ENCODE measurements at places on chromosomes 3 and 15.

DNA sequence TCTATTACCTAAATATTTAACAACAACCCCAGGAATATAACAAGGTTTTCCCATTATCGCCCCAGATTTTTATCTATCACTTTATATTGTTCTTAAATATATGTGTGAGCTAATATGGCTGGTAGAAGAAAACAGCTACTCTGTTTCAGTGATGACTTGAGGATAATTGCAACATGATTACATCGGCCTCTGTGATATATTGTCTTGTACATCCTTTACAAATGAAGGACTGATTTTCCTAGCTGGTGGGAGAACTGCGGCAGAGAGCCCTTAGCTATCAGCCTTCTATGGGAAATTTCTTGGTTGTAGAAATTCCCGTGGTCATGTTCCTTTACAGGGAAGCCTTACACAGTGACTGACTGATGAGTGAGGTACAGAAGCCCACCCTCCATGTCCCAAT, 110.9 kb upstream of the ZNF717 start:
- no peak for DNase-seq

DNA sequence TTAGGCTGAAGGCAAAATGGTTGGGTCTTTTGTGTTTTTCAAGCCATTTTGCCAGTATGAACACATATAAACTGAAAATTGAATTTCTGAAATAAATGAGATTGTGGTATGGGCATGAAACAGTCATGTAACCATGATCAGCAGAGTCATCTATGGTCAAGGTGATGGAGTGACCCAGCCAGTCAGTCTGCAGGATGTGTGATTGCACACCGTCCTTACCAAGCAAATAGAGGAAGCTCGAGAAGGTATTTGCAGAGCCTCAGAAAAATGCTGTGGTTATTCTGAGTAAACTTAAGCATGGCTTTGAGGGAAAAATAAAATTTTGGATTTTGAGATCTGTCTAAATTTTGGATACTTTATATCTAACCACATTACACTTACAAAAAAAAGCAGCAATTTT, 95.9 kb upstream of the RNF7 start:
- DNase-seq: no peak

DNA sequence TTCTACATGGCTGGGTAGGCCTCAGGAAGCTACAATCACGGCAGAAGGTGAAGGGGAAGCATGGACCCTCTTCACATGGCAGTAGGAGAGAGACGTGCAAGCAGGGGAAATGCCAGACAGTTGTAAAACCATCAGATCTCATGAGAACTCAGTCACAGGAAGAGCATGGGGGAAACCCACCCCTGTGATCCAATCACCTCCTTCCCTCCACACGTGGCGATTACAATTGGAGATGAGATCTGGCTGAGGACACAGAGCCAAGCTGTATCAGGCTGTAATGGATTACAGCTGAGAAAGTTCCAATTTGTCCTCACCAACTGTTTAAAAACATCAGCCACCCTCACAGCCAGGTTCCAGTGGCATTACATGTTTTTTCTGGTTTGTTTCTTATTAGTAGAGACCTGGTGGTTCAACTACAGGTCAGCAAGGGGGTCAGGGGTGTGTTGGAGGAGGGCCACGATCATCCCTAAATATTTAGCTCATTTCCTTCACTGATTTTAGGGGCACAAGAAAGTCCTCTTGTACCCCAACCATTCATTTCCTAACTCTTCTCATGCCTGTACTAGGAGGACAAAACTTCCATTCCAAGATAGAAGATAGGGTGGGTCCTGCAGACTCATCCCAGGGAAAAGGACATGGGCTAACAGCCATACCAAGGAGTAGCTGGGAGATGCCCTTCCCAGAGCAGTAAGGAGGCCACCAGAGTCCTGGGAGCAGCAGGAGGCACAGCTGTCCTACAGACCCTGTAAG, 54.4 kb downstream of the ANXA2 start:
- no peak for DNase-seq

GRCh38 chr3:152587861-152588260, 247.1 kb upstream of the P2RY1 start:
- no peak for DNase-seq

DNA sequence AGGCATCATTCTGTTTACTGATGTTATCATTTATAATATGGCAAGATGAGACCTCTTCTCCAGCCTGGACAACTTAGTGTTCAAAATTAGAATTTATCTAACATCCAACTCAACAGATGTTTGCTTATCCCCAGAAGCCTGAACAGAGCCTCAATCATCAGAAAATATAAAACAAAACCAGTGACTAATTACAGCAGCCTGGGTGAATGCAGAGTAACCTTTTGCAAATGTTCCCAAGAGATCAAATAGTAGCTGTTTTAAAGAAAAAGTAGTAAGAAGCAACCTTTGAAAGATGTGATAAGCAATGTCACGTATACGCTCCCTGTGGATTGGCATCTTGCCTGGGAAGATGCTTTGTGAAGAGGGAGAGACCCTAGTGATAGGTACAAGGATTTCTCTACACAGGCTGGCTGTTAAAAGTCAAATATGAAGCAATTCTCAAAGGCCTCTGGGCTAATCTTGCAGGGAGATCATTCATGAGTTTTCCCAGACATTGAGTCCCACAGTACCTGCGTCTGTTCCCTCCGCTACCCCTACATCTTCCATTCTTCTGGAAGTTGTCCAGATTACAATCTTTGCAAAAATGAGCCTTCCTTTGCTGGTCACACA, 39.3 kb upstream of the PRICKLE2 start:
- DNase-seq: no peak

DNA sequence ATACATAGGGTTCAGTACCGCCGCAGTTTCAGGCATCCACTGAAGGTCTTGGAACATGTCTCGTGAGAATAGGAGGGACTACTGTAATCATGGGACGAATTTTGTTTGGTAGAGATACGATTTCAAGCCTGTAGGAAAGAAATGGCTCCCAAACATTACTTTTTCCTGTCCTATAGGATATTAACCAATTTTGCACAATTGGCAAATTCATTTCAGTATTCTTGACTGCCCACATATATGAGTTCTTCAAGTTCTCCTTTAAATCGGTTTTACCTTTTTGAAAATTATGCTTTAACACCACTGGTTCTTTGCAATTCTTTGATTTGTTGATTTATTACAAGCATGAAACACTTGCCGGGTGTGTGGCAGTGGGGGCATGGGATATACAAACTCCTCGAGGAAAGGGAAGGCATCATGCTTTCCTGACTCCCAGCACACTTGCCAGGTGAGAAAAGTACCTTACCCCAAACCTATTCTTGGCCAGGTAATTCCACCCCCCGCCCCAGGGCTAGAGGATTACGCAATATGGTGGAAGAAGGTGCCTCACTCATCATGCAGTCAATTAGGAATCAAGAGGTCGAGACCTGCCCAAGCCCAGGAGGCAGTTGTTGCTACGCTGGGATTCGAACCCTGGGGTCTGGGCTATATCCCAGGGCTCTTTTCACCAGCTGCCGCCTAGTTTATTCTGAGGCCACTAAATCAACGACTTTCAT, 584 bp upstream of the LARS2 start:
- DNase-seq: no peak

DNA sequence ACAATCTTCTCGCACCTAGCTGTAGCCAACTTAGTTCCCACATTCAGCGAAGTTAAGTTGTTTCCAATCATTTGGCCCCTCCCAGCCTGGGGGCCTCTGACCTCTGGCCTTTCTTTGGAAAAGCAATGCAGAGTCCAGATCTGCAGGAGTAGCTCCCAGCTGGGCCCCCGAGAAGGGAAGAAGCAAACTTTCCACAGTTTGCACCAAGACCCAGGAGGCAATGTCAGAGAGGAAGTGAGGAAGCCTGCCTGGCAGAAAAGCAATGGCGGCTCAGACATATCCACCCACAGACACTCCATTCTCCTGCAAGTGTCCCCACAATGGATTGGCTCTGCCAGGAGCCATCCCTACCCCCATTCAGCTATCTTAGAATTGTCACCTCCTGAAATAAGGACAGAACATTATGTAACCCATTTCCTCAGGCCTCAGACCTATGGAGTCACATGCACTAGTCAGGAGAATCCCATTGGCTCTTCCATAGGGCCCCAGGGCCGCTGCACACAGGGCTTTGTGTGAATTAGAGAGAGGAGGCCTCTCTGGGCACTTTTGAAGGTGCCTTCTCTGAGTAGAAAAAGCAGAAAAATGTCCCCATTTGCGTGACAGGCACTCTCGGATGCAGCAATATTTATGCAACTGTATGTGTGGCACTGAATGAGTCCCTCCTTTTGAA, 3.0 kb upstream of the BUB1B start:
- DNase-seq: no peak

GRCh38 chr3:42032693-42033349, 58.3 kb upstream of the TRAK1 start:
- no peak for DNase-seq

DNA sequence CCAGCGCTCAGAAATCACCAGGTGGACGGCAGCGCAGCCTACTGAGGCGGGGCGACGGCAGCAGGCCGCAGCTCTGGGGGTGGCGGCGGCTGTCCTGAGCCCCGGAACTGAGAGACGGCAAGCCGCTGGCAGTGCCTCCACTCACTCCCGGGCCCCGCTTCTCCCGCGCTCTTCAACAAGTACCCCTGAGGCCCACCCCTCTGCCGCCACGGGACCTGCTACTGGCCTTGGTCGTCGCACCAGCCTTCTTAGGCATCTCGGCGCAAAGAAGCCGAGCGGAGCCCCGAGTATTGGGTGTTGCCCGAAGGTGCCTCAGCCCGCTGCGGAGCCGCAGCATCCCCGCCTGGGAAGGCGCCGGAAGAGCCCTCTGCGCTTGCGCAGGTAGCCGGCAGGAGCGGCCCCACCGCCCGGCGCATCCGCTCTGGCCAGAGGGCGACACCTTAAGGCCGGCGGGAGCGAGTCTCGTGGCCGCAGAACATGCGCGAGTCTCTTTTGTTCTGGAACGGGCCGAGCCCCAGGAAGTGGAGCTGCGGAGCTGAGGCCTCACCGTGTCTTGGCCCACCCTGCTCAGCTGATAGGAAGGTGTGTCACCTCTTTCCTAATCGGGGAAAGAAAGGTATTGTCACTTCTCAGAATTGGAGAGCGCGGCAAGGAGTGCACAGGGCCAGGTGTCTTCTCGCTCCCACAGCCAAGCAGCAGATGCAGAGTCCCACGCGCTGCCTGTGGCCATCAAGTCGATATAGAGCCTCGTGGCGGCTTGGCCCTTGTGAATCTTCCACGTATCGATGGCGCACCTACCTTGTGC, at the start of gene C15orf40:
Gene C15orf40, minus strand, starts transcription at position 369 of the 805 bp plus-strand sequence. Its CDS starts 32 bp downstream, at position 337.
- peak; percentile 93 for DNase-seq

DNA sequence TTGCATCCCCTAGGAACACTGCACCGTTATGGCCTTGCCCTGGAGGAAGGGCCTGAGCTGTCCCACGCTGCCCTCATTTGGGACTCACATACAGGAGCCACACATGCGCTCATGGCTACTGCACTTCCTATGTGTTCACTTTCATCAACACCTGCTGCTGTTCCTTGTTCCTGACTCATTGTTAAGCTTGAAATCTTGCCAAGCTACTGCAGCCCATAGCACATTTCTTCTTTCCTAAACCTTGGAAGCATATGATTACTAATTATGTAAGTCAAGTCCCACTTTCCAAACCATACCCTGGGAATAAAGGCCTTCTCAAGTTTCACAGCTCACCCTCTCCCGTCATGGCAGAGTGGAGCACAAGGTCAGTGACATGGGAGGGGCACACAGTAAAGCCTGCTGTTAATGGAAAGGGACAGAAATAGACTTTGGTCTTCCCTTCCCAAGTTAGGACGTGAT, 307.9 kb downstream of the CLSTN2 start:
- DNase-seq: no peak

- DNase-seq: no peak
These were observed 78.4 kb upstream of the RAD18 start for GRCh38 chr3:9041626-9042025.

DNA sequence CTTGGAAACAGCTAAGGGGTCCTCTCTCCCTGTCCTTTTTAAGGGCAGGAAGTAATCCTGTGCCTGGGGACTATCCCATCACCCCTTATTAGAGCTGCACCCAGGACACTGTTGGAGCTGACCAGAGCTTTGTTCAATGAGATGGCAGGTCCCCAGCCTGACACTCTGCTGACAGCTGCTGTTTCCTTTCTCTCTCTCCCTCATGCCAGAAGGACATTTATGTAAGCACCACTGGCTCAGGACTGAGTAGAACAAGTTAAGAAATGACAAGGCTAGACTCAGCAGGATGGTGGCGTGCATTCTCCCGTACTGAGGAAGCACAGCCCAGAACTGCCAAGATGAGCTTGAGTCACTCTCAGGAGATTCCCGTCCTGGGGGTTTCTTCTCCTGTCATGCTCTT, 17.3 kb downstream of the GJD2 start:
- no peak for DNase-seq

GRCh38 chr3:45596290-45596791, 1.8 kb downstream of the LIMD1 start:
- DNase-seq: no peak

DNA sequence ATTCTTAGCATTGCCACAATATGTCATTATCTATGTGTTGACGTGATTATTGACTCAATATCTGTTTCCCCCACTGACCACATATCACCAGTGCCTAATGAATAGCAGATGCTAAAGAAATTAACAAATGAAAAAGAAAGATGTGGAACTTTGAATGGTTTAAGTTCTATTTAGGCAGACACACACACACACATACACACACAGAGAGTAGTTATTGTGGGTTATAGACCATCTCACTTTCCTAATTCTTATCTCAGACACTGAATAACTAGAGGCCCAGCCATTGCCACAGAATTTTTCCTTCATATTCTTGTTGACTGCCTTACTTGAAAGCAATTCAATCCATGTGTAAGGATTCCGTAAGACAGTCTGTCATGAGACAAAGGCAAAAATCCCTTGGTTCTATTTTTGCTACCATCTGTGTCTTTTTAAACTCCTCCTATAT, 61.9 kb upstream of the PHLDB2 start:
- DNase-seq: no peak

GRCh38 chr3:128081226-128081625, 29.0 kb downstream of the SEC61A1 start:
- DNase-seq: no peak

DNA sequence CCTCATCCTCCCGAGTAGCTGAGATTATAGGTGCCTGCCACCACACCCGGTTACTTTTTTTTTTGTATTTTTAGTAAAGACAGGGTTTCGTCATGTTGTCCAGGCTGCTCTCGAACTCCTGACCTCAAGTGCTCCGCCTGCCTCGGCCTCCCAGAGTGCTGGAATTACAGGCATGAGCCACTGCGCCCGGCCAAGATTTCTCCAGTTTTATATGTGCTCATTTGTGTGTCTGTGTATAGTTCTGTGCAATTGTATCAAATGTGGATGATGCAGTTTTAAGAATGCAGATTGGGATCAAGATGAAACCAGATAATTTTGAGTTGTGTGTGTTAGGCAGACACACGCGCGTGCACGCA, 68.3 kb downstream of the SLCO3A1 start:
- DNase-seq: no peak

DNA sequence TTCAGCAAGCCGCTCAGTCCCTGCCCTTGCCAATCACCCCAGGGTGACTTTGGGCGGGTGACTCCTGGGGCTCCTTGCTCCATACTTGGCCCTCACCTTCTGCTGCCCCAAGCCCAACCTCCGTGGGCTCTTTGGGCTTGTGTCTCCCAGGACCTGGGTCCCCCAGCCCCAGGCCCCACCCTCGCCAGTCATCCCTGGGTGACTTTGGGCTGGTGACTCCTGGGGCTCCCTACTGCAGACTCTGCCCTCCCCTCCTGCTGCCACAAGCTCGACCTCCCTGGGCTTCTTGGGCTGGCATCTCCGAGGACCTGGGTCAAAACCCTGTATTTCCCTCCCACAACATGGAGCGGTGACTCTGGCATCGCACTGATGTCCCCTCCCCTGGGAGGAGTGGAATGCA, 151.5 kb downstream of the GOLGA6L4 start:
- DNase-seq: no peak
